ENCODE measurements at places on chromosomes 12 and 14.

DNA sequence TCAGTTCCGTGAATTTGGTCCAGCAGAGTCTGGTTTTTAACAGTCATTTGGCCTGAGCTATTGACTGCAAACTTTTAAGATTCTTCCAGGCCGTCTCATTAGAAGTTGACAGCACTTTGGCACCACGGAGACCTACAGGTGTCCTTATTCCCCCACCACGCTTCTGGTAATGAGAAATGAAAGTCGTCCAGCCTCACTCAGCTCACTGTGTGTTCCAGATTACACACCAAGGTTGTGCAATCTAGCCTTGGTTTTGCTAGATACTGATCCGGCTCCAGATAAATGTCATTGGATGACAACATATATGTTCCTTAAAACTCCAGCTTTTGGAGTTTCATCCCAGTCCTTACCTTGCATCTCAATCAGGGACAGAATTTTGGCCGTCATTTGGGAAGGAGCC lies 210.4 kb downstream of the CHST11 start:
- DNase-seq = no peak

GRCh38 chr12:120936197-120936596 lies 32.0 kb upstream of the SPPL3 start:
- DNase-seq = no peak

DNA sequence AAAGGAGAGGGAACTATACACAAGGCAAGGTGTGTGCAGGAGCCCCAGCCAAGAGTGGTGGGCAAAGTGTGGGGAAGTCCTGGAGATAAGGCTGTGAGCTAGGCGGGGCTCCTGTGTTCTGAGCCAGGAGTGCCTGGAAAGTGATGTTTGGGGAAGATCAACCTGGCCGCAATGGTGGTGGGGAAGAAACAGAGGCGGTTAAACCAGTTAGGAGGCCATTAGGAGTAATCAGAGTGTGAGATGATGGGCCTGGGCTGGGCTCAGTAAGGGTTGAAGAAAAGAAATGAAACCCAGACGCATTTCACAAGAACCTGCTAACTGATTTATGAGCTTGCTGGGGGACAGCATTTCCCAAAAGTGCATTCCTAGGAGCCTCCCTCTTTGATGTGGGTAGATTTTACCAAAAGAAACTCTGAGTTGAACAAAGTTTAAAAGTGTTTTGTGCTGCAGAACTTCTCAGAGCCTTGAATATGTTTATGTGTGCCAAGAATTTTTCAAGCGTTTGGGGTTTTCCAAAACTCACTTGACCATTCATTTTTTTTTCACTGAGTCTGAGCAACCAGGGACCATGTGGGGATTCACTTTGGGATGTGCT lies 34.2 kb upstream of the LRP1-AS start:
- DNase-seq = no peak

- DNase-seq = no peak
Observed at GRCh38 chr12:92299344-92299743, 153.7 kb upstream of the BTG1 start.

DNA sequence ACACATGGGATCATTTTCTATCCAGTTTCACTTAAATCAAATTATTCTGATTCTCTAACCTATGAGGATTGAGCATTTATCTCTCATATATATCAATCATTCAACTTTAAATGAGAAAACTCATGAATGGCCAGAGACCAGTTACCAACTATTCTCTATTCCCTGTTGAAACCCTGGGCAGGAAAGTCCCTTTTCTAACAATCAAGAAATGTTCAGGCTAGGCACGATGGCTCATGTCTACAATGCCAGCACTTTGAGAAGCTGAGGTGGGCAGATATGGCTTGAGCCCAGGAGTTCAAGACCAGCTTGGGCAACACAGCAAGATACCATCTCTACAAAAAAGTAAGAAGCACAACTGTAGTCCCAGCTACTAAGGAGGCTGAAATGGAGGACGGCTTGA lies 18.0 kb downstream of the FMNL3 start:
- DNase-seq = no peak

GRCh38 chr12:70508178-70508577 lies 129.1 kb downstream of the PTPRB start:
- DNase-seq = no peak

GRCh38 chr14:50931559-50931958 lies 12.7 kb downstream of the PYGL start:
- no peak for DNase-seq

- no peak for DNase-seq
Observed at GRCh38 chr14:59214702-59215302, 26.3 kb downstream of the DAAM1 start.

DNA sequence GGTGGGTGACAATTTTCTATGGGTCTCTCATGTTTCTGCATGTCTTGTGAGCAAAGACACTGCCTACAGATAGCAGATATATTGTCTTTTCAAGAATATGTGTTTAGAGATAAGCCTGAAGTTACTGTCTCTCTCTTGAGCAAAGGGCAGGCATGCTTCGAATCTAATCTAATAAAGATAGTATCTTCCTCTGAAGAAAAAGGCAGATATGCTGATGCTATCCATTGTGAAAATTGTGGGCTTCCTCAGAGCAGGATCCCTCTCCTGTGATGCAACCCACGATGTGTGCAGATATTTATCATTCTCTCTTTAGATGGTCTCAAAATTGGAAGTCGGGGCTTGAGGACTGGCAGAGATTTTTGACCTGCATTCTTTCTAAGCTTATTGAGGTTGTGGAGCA lies 187.0 kb downstream of the DACT1 start:
- DNase-seq = no peak

DNA sequence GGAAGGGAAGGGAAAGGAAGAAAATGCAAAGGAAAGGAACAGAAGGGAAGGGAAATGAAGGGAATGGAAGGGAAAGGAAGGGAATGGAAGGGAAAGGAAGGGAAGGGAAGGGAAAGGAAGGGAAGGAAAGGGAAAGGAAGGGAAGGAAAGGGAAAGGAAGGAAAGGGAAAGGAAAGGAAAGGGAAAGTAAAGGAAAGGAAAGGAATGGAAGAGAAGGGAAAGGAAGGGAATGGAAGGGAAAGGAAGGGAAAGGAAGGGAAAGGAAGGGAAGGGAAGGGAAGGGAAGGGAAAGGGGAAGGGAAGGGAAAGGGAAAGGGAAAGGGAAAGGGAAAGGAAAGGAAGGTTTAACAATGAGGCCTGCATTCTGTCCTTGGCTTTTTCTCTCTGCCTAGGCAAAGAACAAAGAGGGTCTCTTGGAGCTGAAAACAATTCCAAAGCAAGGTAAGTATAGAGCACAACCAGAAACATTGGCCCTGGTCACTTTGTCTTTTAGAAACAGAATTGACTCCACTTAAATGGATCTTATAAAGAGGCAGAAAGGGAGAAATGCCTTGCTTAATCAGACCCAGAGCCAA lies 525.9 kb upstream of the TMPO start:
- no peak for DNase-seq

DNA sequence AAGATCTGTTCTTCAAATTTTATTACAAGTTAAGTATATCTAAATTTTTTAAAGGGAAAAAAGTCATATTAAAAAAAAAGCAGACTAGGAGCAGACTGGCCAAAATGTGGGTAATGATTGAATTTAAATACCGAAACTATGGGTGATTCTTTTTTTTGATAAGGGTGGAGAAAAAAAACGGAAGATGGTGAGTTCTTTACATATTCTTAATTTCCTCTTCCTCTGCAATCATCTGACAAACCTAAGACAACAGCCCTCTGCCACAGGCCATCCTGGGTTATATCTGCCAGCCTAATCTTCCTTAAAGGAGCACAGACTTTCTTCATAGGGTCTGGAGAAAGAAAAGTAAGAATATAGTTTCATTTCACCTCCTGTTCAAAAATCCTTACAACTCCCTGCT lies 108.0 kb downstream of the PPP2R5E start:
- no peak for DNase-seq

DNA sequence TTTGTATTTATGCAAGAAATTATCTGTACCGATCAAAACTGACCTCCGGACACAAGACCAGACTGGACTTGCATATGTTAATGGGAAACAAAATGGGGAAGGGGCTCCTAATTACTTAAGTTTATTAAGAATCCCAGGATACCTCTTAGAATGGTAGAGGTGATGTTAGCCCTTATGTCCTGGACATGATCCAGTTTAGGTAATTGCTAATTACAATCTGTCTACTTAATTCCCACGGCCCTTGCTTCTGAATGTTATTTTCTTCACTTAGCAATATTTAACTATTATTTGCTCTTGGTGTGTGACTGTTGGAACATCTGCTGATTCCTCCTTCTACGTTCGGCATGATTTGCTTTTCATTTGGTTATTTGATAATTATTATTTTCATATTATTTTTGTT lies 644.0 kb downstream of the DIO2 start:
- no peak for DNase-seq

GRCh38 chr14:102659797-102660196 lies 67.3 kb downstream of the RCOR1 start:
- no peak for DNase-seq

- no peak for DNase-seq
Observed at GRCh38 chr14:59275668-59276067, 87.2 kb downstream of the DAAM1 start.

GRCh38 chr14:101113835-101114725 lies 210.6 kb upstream of the RTL1 start:
- no peak for DNase-seq

DNA sequence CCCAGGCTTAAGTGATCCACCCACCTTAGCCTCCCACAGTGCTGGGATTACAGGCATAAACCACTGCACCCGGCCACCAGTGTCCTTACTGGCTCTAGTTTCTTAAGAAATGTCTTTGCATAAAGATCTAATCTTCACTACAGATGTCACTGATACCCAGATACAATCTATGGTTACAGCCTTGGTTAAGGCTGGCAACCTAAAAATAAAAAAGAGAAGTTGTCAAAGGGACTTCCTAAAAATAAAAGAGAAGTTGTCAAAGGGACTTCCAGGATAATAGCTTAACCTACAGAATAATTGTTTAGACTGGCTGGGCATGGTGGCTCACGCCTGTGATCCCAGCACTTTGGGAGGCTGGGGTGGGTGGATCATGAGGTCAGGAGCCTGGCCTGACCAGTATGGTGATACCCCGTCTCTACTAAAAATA lies 27.6 kb downstream of the ETFBKMT start:
- DNase-seq = no peak

- no peak for DNase-seq
Observed at GRCh38 chr14:74596741-74597450, 15.1 kb downstream of the LTBP2 start.

DNA sequence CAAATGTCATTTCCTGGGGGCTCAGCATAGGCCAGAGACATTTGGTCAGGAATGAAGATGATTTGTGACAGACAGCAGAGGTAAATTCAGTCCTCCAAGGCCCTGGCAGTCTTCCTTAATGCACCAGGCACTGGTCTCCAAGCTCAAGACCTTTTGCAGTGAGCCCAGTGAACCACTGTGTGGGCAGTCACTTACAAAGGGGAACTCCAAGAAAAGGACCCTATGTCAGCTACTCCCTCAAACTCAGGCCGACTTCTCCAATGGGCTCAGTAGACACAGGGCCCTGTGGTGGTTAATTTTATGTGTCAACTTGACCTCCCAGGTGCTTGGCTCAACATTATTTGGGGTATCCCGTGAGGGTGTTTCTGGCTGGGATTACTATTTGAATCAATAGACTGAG lies 29.3 kb upstream of the PLEK2 start:
- no peak for DNase-seq

DNA sequence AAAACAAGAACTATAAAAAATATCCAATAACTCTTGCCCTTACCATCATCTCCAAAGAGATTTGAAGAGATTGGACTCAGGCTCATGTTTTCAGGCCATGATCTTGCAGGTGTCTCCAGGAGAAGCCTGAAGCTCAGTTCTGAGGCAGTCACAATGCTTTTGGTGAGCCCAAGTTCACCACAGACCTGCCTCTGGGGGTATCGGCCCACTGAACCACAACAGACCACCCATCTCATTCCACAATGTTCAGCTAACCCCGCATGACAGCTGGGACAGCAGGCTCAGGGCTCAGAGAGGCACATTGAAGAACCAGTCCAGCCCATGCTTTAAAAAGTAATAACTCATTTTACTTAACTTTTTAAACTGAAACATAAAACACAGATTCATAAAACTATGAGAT lies 28.3 kb upstream of the APOLD1 start:
- DNase-seq = no peak

- no peak for DNase-seq
Observed at GRCh38 chr12:102629262-102629888, 149.0 kb upstream of the IGF1 start.

- no peak for DNase-seq
Observed at GRCh38 chr14:65751510-65751909, 339.0 kb downstream of the FUT8 start.

DNA sequence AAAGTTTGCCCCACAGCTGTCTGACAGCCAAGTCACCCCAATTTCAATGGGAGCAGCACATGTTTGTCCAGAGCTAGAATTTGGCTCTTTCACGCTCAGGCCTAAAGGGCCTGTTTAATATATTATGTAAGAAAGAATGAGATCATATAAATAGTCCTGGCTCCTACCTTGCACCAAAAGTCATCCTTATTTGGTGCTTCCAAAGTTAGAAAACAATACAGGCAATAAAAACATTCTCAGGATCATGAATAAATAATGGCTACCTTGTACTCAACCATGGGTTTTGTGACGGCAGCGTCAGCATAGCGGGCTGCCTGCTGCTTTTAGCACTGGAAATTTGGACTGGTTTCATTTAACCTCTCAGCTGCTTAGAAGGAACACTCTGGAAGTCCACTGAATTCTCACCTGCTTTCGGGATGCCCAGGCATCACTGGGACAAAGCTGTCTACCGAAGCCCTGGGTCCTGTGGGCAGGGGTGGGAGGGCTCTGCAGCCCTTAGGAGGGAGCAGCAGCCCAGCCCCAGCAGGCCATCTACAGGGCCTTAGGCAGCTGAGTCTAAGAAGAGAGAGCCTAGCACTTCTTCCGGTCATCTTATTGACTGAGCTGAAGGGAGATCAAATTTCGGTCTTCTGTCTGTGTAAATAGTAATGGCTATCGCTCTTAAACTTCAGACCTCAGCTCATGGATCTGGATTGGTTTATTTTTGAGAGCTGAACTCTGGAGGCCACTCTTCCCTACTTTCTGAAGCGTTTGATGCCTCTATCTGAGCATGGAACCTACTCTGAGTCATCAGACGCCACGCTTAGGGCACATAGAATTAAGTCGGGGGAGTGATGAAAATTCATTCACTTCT lies 106.5 kb downstream of the SAMD4A start:
- no peak for DNase-seq

GRCh38 chr12:11622876-11623281 lies 26.6 kb upstream of the ETV6 start:
- DNase-seq = no peak

GRCh38 chr12:47636908-47637780 lies 68.7 kb downstream of the RPAP3 start:
- peak; percentile 14 for DNase-seq

All from CD4-positive, alpha-beta memory T cell (primary cell).